NCI-H187 treated with DMSO at 0.1 percent for 48 hours (cell line): ENCODE measurements at places on chromosomes 4 and X.

DNA sequence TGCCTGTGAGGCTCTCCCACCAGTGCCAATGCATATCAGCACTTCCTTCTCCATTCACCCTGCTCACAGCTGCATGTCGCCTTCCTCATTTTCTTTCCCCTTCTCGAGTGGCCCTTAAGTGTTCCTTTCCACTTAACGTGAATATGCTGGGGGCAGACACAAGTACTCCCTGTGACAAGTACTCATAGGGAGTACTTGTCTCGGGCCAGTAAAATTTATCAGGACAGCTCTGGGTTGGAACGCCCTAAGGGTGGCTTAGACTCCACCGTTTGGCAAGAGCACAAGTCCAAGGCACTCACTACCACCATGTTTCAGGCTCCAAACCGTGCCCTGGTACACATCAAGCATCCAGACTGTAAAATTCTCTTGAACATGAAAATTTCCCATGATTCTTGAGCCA is 3.9 kb upstream of the LDOC1 start:
- DNase-seq, result no peak

- no peak for DNase-seq
These were observed 23.1 kb downstream of the DMD start for GRCh38 chrX:33188286-33188685.

- DNase-seq, result no peak
These were observed 152.0 kb upstream of the SLC4A4 start for GRCh38 chr4:71186566-71187403.

- DNase-seq, result no peak
These were observed 17.4 kb downstream of the COL4A5 start for GRCh38 chrX:108456971-108457477.

DNA sequence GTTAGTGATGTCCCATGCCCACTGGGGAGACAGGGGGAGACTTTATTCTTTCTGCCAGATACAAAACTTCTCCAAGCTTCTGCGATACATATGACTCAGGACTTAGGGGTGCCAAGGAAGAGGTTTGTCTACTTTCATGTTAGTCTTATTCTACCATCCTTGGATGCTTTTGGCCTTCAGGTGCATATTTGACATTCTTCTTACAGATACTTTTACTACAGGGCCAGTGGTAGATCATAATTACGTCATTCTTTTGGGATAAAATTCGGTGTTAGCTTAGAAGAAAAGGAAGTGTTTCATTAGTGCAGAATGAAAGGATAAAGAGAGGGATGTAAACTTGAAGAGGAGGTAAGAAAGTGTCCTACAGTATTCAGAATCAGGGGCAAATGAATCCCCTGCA is 245.2 kb downstream of the THOC2 start:
- DNase-seq, result no peak

GRCh38 chr4:173272996-173273395 is 61.2 kb downstream of the HMGB2 start:
- no peak for DNase-seq

- DNase-seq, result no peak
These were observed 34.0 kb downstream of the ELF2 start for GRCh38 chr4:139142980-139143379.

- no peak for DNase-seq
These were observed 236.1 kb downstream of the OPHN1 start for GRCh38 chrX:68196939-68197791.

- DNase-seq, result no peak
These were observed 49.5 kb downstream of the PHEX start for GRCh38 chrX:22081475-22082092.

GRCh38 chr4:84503495-84504437 is 4.7 kb upstream of the NKX6-1 start:
- no peak for DNase-seq
